ENCODE measurements at places on chromosomes 7 and 10.

DNA sequence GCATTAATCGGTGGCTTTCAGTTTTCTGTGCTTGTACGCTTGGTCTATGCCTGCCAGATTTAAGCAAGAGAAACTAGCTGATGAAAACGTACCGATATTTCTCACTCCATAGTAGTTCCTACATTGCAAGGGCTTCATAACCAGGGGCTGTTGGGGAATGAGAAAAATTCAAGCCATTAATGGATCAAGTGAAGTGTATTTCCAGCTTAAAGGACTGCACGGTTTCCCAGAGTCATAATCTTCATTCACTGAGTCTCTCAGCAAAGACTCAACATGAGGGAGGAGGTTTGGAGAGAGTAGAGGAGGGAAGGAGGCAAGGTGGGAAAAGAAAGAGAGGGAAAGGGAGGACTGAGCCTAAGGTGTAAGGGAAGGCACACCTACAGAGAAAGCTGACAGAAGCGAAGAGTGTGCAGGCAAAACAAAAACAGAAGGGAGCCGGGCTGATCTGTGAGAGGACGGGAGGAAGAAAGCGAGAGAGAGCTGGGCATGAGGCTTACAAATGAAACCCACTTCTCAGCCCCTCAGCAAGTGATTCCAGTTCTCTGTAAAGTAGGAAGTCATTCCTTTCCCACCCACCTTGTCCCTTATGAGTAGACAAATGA is 625 bp downstream of the GIMAP2 start:
- no peak for DNase-seq

DNA sequence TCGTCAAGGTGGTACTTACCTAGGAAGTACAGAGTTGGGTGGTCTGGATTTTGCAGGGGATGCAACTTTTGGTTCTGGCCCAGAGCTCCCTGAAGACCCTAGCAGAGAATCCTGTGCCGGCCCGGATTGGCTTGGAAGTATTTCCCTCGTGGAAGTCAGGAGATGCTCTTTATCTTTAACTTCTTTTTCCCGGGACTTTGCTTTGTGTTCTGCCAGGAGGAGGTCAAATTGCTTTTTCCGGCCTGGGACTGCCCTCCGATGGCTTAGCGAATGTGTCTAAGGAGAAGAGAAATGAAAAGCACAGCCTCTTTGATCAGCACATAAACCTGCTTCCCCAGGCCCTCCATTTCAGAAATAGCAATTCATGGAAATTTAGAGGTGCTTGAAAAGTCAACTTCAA is 57.0 kb upstream of the EFCAB10 start:
- no peak for DNase-seq

DNA sequence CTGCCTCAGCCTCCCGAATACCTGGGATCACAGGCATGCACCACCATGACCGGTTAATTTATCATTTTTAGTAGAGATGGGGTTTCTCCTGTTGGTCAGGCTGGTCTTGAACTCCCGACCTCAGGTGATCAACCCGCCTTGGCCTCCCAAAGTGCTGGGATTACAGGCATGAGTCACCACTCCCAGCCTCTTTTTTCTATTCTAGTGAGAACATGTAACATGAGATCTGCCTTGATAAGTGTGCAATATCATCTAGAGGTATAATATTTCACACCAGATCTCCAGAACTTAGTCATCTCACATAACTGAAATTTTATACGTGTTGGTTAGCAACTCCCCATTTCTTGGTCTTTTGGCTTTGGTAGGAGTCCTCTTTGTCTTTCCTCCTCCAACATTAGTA is 656.9 kb downstream of the CNTNAP2 start:
- no peak for DNase-seq

DNA sequence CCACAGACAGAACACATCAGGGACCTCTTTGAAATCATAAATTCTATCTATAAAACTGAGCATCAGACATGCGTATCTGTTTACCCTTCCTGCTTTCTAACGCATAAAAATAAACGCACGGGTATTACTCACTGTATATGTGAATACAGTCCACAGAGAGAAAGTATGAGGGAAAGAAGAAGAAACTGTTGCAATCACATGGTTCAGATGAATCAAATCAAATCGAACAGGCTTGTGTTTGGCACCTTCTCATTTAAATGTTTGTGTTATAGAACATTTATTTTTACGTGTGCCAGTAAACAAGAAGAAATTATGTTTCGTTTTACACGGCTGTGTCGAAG is 322.0 kb downstream of the FRMD4A start:
- no peak for DNase-seq

DNA sequence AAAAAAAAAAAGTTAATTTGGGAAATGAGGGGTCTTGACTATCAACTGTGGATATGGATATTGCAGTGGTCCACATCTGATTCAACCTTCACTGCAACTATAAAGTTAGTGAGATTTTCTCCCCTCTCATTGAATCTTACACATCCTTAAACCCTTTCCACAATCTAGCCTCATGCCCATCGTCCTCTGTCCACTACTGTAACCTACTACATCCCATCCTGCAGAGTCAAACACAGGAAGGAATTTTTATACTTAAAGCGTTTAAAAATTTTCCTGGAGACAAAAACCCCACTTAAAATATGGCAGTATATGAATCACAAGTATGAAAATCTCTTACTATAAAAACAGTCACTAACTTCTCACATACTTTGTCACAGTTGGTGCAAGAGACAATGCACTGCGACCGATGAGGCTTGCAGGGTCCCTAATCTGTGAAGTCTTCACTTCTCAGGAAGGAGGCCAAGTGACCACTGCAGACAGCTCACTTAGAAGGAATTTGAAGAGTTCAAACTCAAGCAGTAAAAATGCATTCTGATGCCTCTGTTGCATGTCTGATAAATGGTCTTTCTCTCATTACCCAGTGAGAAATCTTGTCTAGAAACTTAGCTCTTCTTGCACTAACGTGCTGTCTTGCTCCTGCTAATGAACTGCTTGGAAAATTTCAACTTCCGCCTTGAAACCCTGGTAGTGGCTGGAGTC is 50.3 kb upstream of the ST8SIA6 start:
- no peak for DNase-seq

- no peak for DNase-seq
Observed at GRCh38 chr10:48623009-48623408, 18.1 kb upstream of the ARHGAP22 start.

DNA sequence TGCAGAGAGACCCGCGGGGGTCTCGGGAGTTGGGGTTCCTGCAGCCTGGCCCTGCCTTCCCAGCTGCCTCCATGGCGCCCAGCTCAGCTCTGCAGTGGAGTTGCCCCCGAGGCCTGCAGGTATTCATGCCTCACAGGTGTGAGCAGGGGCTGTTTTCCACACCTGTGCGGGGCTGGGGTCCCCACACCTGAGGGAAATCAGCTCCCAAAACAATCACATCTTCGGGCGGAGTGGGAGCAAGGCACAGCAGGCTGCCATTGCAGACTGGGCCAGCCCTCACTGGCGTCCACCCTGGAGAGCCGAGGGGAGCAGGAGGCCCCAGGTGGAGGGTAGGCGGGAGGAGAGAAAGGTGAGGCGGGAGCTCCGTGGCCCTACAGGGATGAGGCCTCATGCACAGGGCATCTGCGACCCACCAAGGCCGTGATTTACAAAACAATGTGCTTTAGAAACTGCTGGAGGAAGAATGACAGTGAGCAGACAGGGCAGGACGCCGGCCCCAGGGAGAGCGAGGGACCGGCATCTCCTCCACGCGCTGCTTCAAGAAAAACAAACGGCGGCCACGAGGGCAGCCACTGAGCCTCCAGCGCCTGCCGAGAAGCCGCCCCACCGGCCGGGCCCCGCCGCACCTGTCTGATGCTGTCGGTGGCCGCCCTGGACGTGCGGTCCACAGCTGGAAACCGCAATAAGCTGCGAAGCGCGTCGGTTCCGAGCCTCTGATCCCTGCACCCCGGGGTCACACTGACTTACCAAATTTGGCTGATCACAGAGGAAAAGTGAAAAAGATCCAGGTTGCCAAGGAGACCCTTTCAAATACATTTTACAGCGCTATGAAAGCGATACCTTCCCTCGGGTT is 53.0 kb upstream of the PDGFA start:
- no peak for DNase-seq

GRCh38 chr10:30241422-30242110 is 107.5 kb downstream of the MTPAP start:
- DNase-seq: no peak

- DNase-seq: no peak
Observed at GRCh38 chr10:45473126-45473525, 99.1 kb downstream of the ALOX5 start.

DNA sequence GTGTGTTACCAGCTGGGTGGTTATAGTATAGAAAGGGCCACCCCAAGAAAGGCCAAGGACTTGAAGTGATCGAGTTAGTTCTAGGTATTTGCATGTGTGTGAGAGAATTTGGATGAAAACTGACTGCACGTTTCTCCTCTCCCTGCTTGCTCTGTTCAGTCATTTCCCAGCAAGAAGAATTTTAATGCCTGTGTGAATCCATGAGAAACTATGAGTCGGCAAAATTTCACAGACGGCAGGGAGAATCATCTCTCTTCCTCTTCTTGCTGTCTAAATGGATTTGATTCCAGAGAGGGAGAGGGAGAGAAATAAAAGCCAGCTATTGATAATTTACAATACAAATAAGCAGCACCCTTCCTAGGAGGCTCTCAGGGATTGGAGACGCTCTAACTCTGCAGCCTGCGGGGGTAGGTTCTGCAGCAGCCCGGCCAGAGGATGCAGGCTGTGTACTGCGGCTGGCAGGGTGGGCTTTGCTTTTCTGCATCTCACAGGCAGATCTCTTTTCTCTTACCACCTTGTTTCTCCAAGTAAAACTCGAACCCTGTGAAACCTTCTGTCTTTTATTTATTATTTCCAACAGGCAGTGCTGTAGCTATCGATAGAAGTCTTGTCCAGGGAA is 183.6 kb downstream of the TCF7L2 start:
- DNase-seq: no peak

GRCh38 chr7:135856356-135857144 is 107.9 kb upstream of the FAM180A start:
- DNase-seq: no peak

GRCh38 chr10:28008054-28008453 is 9.2 kb upstream of the ODAD2 start:
- DNase-seq: no peak

DNA sequence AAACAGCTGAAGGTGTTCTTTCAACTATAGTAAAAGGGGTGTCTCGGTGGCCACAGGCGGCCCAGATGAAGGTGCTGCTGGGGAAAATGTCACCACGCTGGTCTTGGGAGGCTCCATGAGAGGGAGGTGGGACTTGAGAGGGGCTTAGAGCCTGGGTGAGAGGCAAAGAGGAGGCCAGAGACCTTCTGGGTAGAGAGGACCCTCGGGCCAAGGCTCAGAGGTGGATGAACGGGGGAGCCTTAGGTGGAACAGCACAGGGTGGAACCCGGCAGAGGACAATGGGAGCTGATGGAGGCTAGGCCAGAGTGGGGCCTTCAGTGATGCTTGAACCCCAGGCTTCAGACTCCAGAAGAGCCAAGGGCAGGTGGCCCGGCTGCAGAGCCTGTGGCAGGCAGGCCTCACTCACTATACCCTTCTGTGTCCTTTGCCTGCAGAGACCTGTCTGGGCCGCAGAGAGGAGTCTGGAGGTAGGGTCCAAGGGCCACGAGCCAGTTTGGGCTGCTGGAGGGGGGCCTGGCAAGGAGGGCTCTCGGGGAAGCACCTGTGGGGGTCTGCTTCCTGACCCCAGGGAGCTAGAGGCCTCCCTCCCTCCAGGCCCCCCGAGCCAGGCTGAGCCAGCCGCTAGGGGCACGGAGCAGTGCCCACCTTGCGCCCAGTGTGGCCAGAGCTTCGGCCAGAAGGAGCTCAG is 32.1 kb downstream of the ZNF783 start:
- no peak for DNase-seq

DNA sequence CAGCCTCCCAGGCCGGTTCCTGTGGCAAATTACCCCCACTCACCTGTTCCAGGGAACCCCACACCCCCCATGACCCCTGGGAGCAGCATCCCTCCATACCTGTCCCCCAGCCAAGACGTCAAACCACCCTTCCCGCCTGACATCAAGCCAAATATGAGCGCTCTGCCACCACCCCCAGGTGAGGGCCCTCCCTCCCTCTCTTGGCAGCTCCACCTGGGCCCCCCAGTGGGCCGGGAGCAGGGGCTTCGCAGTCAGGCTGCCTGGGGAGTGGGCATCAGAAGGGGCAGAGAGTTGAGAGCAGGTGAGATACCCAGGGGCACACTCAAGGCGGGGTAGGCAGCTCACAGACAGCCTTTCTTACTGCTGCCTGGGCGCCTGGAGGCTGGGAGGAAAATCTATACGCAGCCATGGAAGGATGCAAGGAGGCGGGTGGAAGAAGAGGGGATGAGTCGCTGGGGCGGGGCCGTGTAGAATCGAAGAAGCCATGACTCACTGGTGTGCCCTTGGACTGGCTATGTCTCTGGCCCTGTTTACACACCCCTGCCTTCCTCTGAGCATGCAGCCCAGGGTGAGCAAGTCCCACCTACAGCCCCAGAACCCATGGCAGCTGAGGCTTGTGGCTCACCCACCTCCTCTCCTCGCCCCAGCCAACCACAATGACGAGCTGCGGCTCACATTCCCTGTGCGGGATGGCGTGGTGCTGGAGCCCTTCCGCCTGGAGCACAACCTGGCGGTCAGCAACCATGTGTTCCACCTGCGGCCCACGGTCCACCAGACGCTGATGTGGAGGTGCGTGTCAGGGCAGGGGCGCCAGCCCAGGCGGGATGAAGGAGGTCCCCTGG is 48.6 kb upstream of the PPIF start:
- peak; percentile 22 for DNase-seq

DNA sequence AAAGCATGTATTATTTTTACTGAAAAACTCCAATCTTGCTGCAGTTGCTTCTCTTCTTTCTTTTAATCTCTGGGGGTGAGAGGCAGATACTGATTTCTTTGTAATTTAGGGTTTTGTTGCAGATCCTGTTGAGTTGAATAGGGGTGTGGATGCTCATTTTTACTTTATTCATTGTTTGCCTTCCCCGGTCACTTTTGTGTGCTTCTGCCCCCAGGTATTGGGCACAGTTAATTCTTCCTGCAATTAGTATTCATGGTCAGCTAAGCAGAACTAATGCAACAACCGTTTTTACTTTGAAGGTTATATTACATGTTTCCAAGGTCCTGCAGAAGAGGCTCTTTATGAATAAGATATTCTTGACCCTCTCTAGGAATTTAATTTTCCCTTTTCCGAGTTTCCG is 96.4 kb downstream of the BUB3 start:
- peak; percentile 91 for DNase-seq

DNA sequence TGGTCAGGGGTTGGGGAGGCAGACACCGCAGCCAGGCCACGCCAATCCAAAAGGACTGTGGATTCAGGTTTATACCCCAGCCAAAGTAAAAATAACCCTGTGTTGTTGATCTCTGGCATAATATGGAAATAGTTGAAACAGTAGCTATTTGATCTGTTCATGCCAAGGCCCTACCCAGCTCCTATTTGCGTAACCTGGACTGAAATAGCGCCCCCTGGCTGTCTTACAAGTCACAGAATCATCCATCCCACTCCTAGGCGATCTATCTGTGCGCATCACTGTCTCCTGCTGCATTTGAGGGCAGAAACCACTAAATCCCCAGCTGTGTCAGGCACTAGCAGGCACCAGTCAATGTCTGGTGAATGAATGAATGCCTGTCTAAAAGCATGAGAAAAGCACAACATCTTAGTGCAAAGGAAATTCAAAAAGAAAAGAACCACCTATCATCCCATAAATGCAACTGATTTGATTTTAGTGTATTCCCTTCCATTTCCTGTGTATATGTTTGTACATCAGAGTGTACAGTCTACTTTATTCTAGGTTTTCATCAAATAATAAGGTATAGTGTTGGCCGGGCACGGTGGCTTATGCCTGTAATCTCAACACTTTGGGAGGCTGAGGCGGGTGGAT is 160.0 kb downstream of the SLIT1 start:
- peak; percentile 58 for DNase-seq

- no peak for DNase-seq
Observed at GRCh38 chr7:87139514-87139913, 12.7 kb upstream of the DMTF1 start.
